ACHN (cell line): ENCODE measurements at places on chromosomes 2 and 18.

- no peak for DNase-seq
Measured at GRCh38 chr2:239371726-239372686, 28.8 kb downstream of the HDAC4 start.

DNA sequence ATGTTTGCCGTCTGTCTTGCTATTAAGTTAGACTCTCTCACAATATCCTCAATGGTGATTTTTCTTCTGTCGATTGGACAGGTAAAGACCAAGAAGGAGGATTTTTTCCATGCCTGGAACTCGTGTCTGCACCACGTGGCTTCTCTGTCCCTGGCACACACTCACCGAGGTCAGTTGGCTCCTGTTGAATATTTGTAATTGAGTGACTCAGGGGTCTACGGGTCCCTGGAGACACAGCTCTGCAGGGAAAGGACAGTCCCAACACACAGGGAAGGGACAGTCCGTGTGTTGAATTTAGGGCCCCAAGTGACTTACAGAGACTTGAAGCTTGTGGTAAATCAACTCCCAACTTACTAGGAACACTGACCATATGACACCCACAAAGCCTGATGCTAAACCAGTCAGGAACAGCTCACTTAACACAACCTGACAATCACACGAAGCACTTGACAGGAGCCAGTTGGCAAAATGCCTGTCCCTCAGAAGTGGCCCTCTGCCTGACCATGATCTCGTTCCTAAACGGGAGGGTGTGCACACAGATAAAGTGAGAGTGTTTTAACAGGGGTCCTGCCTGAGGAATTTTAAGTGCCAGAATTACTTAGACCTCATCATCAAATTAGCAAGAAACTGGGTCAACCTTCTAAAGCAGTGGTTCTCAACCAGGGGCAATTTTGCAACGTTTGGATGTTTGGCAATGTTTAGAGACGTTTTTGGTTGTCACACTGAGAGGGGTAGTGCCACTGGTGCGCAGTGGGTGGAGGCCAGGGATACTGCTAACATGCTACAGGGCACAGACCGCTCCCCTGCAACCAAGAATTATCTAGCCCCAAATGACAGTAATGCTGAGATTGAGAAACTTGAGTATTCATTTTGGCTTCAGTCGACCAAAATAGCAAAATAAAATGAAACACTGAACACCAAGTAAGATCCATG is 88.9 kb upstream of the BCL2L11 start:
- no peak for DNase-seq

DNA sequence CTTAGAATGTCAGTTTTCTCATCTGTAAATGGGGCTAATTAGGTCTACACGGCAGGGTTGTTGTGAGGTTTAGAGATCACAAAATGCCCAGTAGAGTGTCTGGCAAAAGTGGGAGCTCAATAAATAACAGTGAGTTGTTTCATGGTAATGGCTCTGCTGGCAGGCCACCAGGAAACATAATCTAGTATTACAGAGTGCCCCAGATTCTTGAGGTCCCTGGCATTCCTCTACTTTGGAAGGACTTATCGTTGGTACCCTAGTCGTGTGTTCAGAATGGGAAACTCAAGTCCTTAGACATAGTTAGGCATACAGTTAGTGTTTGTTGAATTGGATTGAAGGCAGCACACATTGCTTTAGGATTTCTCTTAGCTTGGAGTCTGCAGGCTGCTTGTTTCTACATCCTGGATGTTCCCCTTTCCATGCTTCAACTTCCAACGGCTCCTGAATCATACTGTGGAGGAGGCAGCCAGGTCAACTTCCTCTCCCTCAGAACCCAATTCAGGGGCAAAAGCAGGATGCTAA is 161.5 kb upstream of the FOSL2 start:
- DNase-seq: peak; percentile 38

DNA sequence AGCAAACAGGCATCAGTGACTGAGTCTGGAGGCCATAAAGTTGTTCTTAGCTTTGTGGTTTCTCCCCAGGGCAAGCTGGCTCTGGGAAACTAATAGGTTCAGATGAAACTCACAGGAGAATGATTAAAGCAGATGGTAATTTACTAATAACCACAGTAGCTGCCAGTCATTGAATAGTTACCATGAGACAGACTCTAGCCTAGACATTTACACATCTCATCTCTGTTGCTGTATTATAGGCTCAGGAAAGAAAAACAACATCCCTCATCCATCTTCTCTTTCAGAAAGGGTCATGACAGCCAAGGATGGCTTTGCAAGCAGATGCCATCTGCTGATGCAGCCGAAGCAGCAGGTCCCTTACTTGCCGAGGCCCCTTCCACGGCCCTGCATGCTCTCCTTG is 314.0 kb upstream of the ID2 start:
- no peak for DNase-seq

DNA sequence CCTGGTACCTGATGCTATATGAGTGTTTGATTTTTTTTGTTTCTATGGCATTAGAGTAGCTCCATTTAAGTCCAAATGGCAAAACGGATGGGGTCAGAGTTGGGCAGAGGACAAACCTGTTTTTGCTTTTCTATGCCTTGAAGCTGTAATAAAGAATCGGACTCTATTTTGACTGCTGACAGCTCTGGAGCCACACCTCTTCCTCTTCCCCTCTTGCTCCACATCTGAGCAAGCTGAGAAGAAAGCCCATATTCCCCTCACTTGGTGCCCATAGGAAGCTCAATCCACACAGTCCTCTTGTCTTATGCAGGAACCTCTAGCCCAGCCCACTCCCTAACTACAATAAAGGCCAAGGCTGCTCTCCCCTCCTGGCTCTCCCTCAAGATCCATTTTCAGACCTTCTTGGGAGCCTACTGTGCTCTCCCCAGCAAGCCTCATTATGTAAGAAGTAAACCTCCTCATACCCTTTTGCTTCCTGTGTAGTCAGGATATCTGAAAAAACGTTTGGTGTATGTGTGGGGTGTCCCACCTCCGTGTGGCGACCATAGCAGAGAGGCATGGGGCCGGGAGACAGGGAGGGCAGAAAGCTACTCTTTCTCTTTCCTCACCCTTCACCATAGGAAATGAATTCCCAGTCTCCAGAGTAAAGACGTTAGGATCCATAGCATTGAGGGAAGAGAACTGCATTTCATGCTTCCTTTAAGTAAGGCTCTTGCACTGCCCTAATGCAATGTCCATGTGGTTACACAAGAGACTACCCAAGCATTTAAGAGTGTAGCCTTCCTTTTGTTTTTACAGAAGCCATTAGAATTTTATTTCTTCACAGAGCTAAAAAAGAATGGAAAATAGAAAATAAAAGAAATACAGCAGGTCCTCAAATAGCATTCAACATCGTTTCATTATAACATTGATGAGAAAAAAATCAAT is 41.9 kb upstream of the RAPGEF4 start:
- no peak for DNase-seq

GRCh38 chr18:12442946-12443345 is 35.2 kb downstream of the PRELID3A start:
- DNase-seq: no peak

GRCh38 chr18:7062236-7062635 is 55.4 kb downstream of the LAMA1 start:
- DNase-seq: no peak

- DNase-seq: no peak
Measured at GRCh38 chr2:153780241-153780640, 91.5 kb upstream of the GALNT13 start.

GRCh38 chr18:59646963-59647307 is 50.3 kb downstream of the CCBE1 start:
- no peak for DNase-seq

DNA sequence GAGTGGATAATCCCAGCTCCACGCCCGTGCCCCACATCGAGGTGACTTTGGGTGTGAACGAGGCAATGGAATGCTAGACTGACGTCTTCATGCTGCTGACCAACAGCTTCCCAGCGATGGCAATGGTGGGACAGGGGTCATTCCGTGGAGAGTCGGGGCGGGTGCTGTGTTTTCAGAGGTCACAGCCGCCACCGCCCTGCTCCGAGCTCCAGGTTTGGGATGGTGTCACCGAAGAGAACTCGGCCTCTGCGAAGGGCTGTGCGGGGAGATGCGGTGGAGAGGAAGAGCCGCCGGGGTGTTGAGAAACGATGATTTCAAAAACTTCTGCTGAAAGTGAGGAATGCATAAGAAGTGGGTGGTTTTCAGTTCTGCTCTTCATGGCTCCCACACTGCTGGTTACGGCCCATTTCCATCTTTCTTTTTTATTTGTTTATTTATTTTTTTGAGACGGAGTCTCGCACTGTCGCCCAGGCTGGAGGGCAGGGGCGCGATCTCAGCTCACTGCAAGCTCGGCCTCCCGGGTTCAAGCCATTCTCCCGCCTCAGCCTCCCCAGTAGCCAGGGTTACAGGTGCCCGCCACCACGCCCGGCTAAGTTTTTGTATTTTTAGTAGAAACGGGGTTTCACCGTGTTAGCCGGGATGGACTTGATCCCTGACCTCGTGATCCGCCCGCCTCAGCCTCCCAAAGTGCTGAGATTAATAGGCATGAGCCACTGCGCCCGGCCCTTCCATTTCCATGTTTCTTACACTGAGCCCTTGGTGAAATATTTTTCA is 142.6 kb downstream of the RTP5 start:
- no peak for DNase-seq

- no peak for DNase-seq
Measured at GRCh38 chr2:121346859-121347258, 61.9 kb upstream of the TFCP2L1 start.

- DNase-seq: no peak
Measured at GRCh38 chr2:109382226-109382895, 231.4 kb downstream of the SEPTIN10 start.

DNA sequence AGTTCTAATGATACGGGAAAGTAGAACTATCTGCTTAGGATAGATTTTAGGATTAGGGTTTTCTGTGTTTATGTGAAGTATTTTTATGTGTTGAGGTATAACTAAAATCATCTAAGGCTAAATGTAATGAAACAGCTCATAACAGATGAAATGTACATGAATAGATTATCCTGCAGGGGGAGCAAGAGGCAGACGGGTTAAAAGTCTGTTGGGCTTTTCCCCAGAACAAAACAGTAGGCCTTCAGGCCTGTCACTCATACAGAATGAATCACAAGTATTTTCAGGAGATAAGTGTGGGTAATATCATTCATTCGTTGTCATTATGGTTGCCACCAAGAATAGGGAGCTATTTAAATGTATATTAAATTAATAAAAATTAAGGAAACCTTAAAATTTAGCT is 107.9 kb upstream of the IL1R2 start:
- peak; percentile 60 for DNase-seq

DNA sequence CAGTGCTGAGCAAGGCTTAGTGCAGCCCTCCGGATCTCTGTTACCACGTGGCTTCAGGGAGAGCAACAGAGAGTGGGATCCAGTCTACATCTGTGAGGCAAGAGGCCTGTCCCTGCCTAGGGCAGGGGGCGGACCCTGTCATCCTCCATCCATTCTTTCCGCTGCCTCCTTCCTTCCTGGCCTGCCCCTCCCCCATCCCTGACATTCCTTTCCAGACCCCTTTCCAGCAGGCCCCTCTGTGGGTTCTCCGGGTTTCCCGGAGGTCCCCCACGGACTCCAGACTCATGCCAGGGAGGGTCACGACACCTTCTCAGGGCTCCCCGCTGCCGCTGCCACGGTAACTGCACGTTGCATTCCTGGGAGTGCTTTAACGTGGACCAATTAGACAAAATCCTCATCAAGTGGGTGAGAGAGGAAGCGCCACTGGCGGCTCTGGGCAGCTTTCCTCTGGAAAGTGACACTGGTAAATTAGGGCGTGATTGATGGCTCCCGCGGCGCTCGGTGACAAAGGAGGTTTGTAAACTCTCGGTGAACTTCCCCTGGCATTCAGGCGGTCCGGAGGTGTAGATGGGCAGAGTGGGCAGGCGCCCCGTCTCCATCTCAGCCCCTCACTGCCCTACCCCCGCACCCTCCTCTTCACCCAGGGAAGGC is 11.4 kb downstream of the ATOH8 start:
- no peak for DNase-seq

- no peak for DNase-seq
Measured at GRCh38 chr2:62209427-62209991, 13.6 kb downstream of the B3GNT2 start.

DNA sequence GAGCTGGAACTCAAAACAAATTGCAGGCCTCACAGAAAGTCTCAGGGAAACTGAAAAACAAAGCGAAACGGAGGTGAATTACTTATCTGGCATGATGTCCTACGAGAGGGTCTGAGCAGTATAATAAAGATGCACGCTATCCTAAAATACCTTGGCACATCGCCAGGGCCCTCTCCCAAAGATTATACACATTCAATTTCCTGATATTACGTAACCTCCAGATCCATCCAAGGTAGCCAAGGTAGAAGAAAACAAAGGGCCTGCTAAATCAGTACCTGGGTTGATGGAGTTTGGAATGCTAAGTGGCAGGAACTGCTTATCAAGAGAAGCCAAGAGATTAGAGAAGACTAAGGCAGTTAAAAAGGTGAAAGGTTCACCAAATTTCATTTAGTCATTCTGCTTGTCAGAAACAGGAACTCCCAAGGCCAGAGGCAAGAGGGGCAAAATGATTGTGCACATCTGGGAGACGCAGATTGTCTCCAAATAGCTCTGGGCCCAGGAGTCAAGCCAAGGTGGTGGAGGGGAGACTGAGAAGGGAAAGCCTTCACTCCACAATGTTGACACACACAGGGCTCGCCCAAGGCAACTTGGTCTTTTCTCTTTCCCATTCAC is 236.8 kb upstream of the ATP5MC3 start:
- DNase-seq: no peak

DNA sequence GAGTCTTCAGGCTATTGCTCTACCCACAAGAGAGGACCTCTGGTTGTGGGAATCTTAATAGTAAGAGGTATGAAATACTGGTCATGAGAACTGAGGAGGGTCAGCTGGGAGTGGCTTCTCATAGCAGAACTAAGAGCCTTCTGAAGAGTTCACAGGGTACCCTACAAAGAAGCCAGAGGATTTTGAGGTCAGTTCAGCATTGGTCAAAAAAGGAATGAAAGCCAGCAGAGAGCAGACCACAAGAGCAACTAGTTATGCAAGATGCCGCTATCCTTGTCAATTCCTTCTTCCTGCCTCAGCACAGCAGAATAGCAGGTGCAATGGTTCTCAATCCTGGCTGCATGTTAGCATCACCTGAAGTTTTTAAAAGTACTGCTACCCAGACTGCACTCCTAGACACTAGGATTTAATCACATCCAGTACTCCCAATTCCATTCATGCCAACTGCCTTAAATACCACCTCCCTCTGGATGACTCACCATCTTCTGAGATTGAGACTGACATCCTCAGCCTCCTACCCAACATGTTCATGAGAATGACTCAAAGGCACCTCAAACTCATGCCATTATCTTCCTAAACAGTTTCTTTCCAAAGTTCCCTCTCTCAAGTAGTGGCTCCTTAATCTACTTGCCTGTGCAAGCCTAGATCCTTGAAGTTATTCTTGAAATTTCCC is 81.0 kb upstream of the RBMS1 start:
- peak; percentile 44 for DNase-seq

GRCh38 chr2:85741833-85742455 is 11.8 kb upstream of the ATOH8 start:
- DNase-seq: no peak

GRCh38 chr18:65587491-65587890 is 163.3 kb upstream of the CDH7 start:
- no peak for DNase-seq
